ENCODE measurements at places on chromosomes 3 and 15. TPM values are rescaled to one million over a fixed set of nuclear protein-coding genes. Genes with fewer than 3 reads are reported as not detected.

- no peak overlapping the region for H3K27ac ChIP-seq
- no peak for DNase-seq
- H3K36me3 ChIP-seq = no peaks in the 10 kb centered on the region
- no peaks in the 10 kb centered on the region for H3K4me1 ChIP-seq
Observed at GRCh38 chr3:55647670-55648069, 160.6 kb upstream of the WNT5A start.

GRCh38 chr3:61518590-61518989 is 42.8 kb upstream of the PTPRG start:
- no peak for DNase-seq
- H3K4me1 ChIP-seq = no peaks in the 10 kb centered on the region
- H3K27me3 ChIP-seq = no peaks in the 10 kb centered on the region
- no peak overlapping the region for H3K4me3 ChIP-seq

DNA sequence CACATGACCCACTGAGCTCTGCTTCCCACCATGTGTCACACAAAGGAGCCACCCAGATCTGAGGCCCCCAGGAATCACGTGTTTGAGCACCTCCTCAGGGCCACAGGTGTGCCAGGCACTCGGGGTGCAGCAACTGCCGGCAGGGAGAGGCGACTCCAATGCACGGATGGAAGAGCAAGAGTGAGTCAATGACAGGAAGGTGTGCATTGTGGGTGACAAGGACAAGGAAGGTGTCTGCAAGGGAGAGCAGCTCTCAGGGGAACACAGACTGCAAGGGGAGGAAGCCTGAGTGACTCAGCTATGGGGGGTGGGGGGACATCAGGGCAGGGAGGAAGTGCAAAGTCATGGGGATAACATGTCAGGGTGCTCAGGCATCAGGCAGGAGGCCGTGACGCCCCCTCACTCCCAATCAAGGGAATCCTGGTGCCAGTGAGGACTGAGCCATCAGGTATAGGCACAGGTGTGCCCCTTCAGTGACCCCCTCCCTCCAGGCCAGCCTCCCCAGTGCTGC is 67.4 kb downstream of the NUP210 start:
- no peak for DNase-seq
- no peak overlapping the region for H3K4me3 ChIP-seq
- H3K4me1 ChIP-seq = peaks cover 29% of the 10 kb centered on the region
- H3K27ac ChIP-seq = no peak overlapping the region

DNA sequence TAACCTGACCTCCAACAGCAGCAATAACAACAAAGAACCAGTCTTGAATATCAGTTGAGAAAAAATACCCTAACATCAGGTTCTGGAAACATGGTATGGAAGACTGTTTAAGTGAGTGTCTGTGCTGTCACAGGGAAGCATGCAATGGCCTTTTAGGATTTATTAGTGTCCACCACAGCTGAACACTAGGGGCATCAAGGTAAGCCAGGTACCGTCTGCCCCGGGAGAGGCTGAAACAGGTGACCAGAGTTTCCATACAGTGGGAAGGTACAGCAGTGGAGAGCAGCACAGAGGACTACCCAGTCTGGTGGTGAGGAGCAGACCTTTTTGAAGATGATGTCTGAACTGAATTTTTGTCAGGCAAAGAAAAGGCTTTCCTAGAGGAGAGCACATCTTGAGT is 18.4 kb downstream of the ZDHHC23 start:
- no peak for DNase-seq
- H3K4me3 ChIP-seq = no peak overlapping the region
- peaks cover 3% of the 10 kb centered on the region for H3K36me3 ChIP-seq

DNA sequence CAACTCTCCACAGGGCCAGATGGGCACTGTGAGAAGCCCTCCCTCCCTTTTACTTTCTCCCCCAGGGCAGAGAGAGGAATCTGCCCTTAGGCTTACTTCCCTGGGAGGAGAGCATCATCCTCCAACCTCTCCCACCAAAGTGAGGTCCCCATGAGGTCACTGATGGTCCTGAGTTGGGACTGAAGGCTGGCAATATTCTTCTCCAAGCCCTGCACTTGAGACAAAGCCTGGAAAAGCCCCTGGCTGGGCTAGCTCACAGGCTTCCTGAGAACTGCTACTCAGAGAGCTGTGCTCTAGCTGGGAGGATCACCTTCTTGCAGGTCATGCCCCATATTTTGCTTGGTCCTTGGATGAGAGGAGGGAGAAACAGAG is 110.0 kb upstream of the MEF2A start:
- no peak overlapping the region for H3K27ac ChIP-seq
- peaks cover 6% of the 10 kb centered on the region for H3K27me3 ChIP-seq
- peaks cover 6% of the 10 kb centered on the region for H3K4me1 ChIP-seq
- DNase-seq = no peak
- no peaks in the 10 kb centered on the region for H3K36me3 ChIP-seq
- H3K4me3 ChIP-seq = no peak overlapping the region

DNA sequence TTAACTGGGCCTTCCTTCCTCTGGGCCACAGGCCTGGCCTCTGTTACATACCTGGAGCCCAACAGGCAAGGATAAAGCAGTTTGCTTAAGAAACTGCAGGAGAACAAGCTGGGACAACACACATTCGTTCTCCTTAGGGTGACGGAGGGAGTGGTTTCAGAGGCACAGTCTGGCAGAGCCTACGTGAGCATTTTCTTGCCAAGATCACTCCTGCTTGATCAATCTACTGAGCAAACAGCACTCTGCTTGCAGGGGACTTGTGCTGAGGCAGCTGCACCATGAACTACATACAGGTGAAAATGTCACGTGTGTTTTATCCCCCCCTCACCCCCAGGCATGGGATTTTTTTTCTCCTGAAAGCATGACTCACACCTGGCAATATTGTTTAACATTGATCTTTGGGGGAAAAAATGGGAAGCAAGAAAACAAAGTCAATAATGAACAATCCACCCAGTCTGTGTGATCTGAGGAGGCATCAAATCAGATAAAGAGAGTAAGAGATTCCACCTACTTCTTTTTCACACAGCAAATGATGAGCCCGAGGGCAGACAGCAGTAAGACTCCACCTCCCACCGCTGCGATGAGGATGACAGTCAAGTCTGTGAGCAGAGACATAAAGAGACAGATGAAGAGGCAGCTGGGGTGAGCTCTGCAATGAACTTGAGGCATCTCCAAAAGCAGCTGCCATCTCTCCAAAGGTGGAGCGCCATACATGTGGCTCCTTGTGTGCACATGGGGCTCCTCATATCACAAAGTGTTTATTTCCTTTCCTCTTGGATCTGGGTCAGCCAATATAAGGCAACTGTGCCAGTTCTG is 57.4 kb downstream of the CDCP1 start:
- H3K36me3 ChIP-seq = no peaks in the 10 kb centered on the region
- H3K4me1 ChIP-seq = peaks cover 2% of the 10 kb centered on the region
- DNase-seq = no peak
- no peaks in the 10 kb centered on the region for H3K27me3 ChIP-seq
- H3K4me3 ChIP-seq = no peak overlapping the region

GRCh38 chr3:104190681-104191080 is 1176.0 kb upstream of the ALCAM start:
- H3K27ac ChIP-seq = peak overlapping the region; percentile 77
- peaks cover 2% of the 10 kb centered on the region for H3K27me3 ChIP-seq
- H3K4me3 ChIP-seq = no peak overlapping the region
- no peak for DNase-seq

GRCh38 chr3:107588217-107588616 is 65.5 kb downstream of the BBX start:
- no peaks in the 10 kb centered on the region for H3K4me1 ChIP-seq
- no peak for DNase-seq
- H3K27ac ChIP-seq = no peak overlapping the region
- no peaks in the 10 kb centered on the region for H3K36me3 ChIP-seq
- peaks cover 5% of the 10 kb centered on the region for H3K27me3 ChIP-seq
- no peak overlapping the region for H3K4me3 ChIP-seq

DNA sequence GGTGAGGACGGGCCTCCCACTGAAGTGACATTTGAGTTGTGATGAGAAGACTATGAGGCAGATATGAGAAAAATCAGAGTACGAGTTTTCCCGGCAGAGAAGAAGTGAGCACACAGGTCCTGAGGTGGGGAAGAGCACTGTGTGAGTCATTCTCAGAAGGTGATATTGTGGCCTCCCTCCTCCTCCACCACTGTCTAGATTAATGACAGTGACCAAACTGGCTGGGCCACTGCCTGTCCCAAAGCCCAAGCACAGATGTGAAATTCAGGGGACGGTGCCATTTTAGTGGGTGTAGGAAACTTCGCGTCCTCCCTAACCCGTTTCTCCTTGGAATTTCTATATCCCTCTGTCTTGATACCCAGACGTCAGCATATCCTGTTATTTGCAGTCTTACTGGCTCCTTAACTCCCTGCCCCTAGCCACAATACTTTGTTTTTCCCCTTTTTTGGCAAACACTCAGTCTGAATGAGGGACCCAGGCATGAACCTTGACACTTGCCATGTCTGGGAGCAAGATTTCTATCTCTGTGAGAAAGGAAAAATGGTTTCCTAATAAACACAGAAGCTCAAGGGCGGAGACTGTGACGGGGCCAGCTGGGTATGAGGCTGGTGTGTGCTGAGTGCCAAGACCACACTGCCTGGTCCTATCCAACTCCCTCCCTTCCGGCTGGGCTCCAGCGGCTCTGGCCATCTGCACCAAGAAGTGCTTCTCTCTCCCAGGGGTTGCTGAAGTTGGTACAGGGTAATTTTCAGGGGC is 15.2 kb downstream of the PRICKLE2 start:
- no peaks in the 10 kb centered on the region for H3K36me3 ChIP-seq
- H3K27ac ChIP-seq = no peak overlapping the region
- peaks cover 14% of the 10 kb centered on the region for H3K4me1 ChIP-seq

Gene MNS1
- 1.9 TPM for total RNA-seq

Gene C15orf40
- total RNA-seq = 17.4 TPM

Gene BUB1B
- total RNA-seq = 11.9 TPM

Gene SLC28A2
- total RNA-seq = not detected

Gene MYRIP
- 0.49 TPM for total RNA-seq

Gene NANOGP8
- 0.64 TPM for total RNA-seq

Gene CLN6
- 42.1 TPM for total RNA-seq

Gene IGSF10
- 4.1 TPM for total RNA-seq

Gene STAB1
- 866 TPM for total RNA-seq

Gene SLC9A9
- 7.9 TPM for total RNA-seq
